ENCODE measurements at places on chromosomes 11 and 22.

DNA sequence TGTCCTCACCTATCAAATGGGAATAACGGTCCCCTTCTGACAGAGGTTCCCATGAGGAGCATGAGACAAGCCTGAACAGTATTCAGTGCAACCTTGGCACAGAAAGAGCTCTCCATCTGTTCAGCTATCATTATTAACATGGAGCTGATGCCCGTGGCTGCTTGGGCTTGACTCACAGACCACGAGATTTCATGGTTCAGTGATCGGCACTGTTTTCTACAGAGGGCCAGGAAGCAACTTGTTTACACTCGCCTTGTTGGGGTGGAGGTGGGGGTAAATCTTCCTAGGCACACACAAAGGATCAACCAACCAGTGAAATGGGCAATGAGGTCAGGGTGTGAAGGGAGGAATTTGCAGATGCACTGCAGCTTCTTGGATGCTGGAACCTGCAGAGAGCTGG, 88.2 kb downstream of the CWC15 start:
- H3K4me1 ChIP-seq = no peaks in the 10 kb centered on the region
- peaks cover 13% of the 10 kb centered on the region for H3K36me3 ChIP-seq
- no peak overlapping the region for H3K27ac ChIP-seq
- no peaks in the 10 kb centered on the region for H3K27me3 ChIP-seq
- H3K4me3 ChIP-seq = no peak overlapping the region
- no peak for DNase-seq

DNA sequence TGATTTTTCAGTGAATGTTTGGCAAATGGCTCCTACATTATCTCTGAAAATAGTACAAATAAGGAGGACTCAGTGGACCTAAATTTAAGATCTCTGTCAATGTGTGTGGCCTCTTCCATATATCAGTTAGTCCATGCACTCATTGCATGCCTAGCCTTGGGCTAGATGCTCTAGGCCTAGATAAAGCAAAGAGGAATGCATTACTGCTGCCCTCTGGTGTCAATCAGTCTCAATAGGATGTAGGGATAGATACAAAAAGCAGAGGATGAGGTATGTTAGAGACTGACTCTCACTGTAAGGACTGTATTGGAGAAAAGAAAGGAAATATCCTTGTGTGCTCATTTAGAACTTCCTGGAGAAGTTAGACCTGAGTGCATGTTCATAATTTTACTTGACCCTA, 42.0 kb downstream of the MS4A2 start:
- no peaks in the 10 kb centered on the region for H3K27me3 ChIP-seq
- H3K4me3 ChIP-seq = no peak overlapping the region
- DNase-seq = peak; percentile 88
- H3K27ac ChIP-seq = no peak overlapping the region
- no peaks in the 10 kb centered on the region for H3K36me3 ChIP-seq
- no peaks in the 10 kb centered on the region for H3K4me1 ChIP-seq

DNA sequence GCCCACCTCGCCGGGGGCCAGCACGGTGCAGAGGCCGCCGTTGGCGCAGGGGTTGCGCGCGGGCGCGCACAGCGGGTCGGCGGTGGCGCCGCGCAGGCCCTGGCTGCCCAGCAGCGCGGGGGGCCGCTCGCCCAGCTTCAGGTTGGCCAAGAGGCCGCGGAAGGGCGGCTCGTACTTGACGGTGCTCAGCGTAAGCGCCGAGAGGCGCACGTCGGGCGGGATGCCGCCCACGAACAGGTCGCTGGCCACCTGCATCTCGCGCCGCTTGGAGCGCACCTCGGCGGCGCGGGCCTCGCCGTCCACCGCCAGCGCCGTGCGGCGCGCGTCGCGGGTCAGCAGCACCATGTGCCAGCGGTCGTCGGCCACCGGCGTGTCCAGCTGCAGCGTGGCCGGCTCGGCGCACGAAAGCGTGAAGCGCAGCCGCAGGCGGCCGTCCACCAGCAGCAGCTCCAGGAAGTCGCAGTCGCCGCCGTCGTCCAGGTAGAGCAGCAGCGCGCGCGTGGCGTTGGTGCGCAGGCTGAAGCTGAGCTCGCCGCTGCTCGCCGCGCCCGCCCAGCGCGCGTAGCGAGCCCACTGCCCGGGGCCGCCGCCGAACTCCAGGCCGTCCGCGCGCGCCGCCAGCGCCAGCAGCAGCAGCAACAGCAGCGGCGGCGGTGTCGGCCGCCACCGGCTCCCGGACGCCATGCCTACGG, 9.8 kb downstream of the NRXN2 start:
- no peak overlapping the region for H3K4me3 ChIP-seq
- H3K27ac ChIP-seq = no peak overlapping the region
- peaks cover 17% of the 10 kb centered on the region for H3K27me3 ChIP-seq
- no peaks in the 10 kb centered on the region for H3K36me3 ChIP-seq

DNA sequence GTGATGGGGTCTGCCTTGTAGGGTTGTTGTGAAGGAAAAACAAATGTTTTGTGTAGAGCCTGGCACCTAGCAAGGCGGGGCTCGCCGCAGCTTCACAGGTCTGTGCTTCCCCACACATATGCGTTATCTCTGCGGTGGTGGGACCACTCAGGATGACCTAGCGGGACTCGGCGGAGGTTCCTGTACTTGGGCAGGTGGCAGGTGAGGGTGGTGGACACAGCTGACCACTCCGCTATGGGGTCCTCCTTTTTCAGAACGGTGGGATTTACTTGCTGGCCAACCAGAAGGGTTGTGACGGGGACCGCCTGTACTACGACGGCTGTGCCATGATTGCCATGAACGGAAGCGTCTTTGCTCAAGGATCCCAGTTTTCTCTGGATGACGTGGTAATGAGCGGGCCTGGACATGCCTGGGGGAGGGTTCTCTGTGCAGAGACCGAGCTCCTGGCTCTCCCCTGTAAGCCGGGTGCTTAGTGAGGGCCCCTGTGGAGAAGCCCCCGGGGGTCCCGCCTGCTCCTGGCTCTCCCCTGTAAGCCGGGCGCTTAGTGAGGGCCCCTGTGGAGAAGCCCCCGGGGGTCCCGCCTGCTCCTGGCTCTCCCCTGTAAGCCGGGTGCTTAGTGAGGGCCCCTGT, 21.3 kb downstream of the NADSYN1 start:
- peaks cover 2% of the 10 kb centered on the region for H3K4me1 ChIP-seq
- no peak for DNase-seq
- H3K4me3 ChIP-seq = no peak overlapping the region
- H3K27ac ChIP-seq = no peak overlapping the region

DNA sequence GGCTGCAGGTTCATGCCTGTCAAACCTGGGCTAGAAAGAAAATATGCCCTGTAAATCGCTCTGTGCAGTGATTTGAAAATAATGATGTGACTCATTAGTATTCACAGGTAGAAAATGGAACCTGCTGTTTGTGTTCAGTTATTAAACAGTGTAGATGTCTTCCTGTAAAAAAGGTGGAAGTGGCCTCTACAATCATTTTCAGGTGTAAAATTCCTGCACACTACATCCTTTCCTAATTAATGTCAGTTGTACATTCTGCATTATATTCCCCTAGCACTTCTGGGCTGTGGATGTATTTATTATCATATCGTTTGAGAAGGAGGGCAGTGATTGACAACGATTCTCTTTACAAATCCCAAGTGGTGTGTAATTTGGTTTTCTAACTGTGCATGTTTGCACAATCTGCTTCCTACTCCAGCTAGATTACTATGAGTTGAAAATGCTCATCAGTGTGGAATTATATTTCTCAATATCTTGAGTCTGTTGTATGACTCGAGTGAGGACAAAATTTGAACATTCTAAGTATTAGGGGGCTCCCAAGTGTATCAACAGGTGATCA, 454.0 kb upstream of the DDI1 start:
- H3K27ac ChIP-seq = no peak overlapping the region
- DNase-seq = no peak
- no peak overlapping the region for H3K4me3 ChIP-seq
- no peaks in the 10 kb centered on the region for H3K27me3 ChIP-seq

DNA sequence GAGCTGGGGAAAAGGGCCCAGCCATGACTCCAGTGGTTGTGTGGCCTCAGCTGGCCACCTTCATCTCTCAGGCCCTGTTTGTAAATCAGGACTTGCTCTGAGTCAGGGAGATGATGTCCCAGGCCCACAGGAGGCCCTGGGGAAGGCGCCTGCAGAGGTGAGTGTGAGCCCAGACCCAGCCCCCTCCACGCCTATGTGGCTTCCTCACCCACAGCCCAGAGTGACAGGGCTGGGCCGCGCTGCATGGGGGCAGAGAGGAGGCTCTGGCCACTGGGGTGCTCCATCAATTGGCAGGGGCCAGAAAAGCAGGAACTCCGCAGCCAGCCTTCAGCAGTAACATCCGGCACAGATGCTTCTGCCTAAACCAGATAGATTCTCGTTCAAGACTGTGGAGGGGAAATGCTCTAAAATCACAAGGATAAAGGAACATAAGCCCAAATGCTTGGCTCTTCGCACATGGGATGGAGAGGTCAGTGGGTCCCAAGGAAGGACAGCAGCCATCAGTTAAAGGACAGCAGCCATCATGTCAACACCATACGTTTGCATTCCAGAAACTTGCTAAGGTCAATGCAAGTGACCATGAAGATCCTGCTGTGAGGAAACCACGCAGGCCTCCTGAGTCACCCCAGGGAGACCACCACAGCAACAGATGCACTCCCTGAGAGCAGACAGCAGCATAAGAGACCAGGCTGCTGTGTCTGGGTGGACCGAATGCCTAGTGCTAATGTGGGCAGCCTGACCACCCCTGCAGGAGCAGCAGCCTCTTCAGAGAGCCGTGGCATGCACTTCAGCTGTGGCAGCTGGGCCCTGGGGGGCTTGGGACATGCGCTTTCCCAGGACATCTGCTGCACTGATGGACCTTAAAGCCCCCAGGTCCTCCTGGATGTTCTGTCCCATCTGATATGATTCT, 28.3 kb downstream of the OSBPL5 start:
- H3K36me3 ChIP-seq = no peaks in the 10 kb centered on the region
- no peak overlapping the region for H3K4me3 ChIP-seq
- H3K4me1 ChIP-seq = no peaks in the 10 kb centered on the region
- H3K27me3 ChIP-seq = no peaks in the 10 kb centered on the region
- no peak overlapping the region for H3K27ac ChIP-seq
- no peak for DNase-seq

DNA sequence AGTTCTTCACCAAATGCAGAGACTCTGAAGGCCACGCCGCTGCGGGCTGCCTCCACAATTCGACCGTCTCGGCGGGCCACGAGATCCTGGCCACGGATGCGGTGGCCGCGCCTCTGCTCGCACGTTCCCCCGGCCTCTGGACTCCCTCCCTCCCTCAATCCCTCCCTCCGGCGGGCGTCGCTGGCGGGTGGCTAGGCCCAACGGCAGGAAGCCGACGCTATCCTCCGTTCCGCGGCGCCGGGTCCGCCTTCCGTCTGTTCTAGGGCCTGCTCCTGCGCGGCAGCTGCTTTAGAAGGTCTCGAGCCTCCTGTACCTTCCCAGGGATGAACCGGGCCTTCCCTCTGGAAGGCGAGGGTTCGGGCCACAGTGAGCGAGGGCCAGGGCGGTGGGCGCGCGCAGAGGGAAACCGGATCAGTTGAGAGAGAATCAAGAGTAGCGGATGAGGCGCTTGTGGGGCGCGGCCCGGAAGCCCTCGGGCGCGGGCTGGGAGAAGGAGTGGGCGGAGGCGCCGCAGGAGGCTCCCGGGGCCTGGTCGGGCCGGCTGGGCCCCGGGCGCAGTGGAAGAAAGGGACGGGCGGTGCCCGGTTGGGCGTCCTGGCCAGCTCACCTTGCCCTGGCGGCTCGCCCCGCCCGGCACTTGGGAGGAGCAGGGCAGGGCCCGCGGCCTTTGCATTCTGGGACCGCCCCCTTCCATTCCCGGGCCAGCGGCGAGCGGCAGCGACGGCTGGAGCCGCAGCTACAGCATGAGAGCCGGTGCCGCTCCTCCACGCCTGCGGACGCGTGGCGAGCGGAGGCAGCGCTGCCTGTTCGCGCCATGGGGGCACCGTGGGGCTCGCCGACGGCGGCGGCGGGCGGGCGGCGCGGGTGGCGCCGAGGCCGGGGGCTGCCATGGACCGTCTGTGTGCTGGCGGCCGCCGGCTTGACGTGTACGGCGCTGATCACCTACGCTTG, at the start of gene FUT4:
TSS of gene FUT4 (plus strand) at position 227 of the 951 bp plus-strand sequence. CDS start at position 440, 213 bp downstream.
- H3K27me3 ChIP-seq = no peaks in the 10 kb centered on the region
- no peaks in the 10 kb centered on the region for H3K36me3 ChIP-seq
- DNase-seq = peak; percentile 93
- no peaks in the 10 kb centered on the region for H3K4me1 ChIP-seq
- H3K4me3 ChIP-seq = peak within 1 kb of the TSS; percentile 63

DNA sequence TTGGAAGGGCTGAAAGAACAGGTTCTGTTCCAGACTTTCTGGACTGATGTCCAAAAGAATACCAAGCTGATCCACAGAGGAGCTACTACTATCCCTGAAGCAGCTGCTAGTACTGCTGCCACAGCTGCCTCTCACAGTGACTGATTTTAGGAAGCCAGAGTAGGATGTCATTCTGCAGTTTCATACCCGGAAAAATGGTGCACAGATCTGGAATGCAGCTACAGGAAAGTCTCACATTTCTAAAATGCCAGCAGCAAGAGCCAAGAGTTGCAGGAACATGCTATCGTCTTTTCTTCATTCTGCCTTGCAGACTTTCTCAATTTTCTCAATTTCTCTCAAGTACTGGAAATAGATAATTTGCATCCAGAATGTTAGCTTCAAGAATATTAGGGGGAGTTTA, 19.4 kb upstream of the CCDC179 start:
- H3K4me1 ChIP-seq = no peaks in the 10 kb centered on the region
- no peak overlapping the region for H3K4me3 ChIP-seq
- H3K27ac ChIP-seq = no peak overlapping the region

GRCh38 chr11:21541187-21541751, 651.6 kb upstream of the ANO5 start:
- H3K36me3 ChIP-seq = no peaks in the 10 kb centered on the region
- no peak overlapping the region for H3K4me3 ChIP-seq
- DNase-seq = no peak
- no peaks in the 10 kb centered on the region for H3K27me3 ChIP-seq
- H3K27ac ChIP-seq = no peak overlapping the region

DNA sequence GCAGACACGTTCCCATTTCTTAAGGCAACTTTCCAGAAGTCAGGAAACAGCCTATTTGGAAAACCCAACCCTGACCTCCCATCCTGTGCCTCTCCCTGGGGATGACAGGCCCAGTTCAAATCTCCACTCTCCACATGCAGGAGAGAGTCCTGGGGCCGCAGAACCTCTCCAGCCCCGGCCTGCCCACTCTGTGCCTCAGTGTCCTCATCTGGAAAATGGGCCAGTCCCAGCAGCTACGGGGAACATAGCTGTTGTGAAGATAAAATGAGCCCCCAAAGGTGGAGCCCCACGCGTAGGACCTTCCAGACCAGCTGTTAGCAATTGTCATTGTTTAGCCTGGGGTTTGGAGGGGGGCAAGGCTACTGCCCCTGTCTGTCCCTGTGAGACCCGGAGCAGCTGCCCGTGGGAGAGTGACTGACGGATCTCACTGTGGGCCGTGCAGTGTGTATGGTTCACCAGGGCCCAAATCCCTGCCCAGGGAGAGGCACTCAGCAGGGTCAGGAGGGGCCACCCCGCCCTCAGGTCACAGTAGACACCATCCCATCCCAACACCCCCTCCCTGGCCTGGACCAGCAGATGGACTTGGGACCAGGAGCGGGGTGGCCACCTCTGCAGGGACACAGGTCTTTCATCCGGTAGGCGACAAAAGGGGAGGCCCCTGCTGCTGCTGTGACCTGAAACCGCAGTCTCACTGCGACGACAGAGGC, 145.9 kb downstream of the CTTN start:
- DNase-seq = no peak
- peaks cover 3% of the 10 kb centered on the region for H3K4me1 ChIP-seq
- no peak overlapping the region for H3K27ac ChIP-seq
- H3K36me3 ChIP-seq = no peaks in the 10 kb centered on the region
- no peak overlapping the region for H3K4me3 ChIP-seq
